HT-29 (cell line): ENCODE measurements at places on chromosomes 6 and 20.

DNA sequence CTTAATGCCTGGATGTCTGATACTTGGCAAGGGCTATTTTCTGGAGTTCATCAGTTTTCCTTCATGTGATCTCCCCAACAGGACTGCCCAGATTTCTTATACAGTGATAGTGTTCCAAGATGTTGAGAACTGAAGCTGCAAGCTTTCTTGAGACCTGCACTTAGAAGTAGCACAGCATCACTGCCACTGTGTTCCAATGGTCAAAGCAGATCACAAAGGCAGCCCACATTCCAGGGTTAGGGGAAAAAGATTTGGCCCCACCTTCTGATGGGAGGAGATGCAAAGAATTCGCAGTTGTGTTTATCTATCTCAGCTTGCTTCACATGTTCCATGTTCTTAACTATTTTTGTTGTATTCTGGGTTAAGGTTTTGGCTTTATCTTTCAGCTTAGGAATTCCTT lies 78.2 kb downstream of the GPX5 start:
- DNase-seq, result no peak

DNA sequence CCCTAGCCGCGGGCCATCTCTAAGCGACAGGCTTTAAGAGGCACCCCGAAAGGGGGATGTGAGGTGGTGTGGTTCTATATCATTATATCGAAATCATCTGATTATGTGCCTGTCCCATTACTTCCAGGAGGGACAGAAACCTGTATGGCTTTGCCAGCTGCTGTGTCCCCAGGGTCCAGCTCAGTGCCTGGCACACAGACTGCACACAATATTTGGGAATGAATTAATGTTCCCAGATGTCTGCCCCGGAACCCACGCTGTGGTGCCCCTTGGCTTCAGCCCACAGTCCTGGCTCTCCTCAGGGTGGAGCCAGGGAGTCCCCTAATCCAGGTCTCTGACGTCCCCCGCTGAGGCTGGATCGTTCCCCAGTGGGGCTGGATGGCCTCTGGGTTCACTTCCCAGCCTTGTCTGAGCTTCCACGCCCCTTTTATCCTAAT lies 8.9 kb upstream of the AHCY start:
- peak; percentile 42 for DNase-seq

- no peak for DNase-seq
Measured at GRCh38 chr6:33875696-33876095, 71.9 kb upstream of the MLN start.

DNA sequence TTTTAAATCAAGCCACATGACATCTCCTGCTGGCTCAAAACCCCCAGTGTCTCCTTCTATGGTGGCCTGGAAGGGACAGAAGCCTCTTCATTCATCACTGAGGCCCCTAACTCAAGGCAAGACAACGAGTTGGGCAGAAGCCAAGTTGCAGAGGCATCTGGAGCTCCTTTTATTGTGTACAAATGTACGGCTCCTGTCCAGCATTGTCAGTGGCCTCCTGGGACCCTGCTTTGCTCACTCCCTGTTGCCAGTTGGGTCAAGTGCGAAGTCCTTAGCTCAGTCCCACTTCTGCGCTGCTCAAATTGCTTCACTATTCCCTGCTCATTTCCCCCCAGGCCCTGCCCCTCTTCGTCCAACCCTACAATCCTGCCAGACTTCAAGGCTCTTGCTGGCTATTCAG lies 181.2 kb upstream of the PMEPA1 start:
- no peak for DNase-seq

- no peak for DNase-seq
Measured at GRCh38 chr6:149876241-149876933, 12.2 kb upstream of the LRP11 start.
